ENCODE measurements at places on chromosomes 13 and 19.

DNA sequence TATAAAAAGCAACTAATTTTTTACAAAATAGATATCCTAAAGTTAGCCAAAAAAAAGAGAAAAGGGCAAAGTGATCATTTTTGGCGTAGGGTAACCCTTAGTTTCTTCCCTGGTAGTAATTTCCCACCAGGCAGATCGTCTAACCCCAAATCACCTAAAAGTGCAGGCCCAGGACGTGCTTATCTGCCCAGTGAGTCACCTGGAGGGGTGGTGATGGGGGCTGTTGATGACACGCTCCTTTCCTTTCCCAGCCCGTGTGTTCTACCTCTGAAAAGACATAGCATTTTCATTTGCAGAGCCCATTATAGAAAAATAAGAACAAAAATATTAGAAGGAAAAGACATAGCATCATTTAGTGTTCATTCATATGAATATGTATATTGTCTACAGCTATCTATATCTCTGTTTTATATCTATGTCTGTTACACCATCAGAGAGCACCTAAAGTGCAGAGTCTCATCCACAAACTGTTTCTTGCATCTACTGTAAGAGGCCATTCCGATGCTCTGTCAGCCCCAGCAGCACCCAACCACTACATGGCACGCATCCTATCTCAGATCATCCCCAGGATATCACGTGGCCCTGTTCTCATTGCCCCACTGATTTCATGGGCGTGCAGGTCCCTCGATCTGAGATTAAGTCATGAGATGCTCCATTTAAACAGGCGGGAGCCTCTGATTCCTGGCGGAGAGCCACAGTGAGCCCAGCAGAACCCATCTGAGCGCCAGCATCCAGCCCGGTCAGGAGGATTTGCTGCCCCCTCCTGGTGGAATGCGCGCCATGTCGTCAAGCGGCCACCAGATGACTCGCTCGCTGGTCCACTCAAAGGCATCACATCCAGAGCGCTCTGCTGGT is 8.5 kb upstream of the LILRB3 start:
- DNase-seq: peak; percentile 69

DNA sequence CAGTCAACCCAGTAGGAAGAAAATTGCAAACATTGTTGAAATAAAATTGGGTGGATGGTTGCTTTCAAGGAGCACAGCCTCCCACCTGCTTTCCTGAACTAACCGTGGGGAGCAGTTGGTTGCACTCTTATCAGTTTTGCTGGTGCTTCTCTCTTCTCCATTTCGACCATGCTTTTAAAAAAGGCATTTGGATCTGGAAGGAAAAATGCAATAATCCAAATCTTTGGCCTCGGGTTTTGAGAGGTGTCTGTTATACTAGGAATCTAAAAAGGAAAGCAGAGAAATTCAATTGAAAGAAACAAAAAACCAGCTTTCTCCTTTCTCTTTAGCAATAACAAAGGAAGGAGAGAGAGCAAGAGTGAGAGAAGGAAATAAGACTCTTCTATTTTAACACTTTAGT is 113.6 kb upstream of the ARGLU1 start:
- no peak for DNase-seq

DNA sequence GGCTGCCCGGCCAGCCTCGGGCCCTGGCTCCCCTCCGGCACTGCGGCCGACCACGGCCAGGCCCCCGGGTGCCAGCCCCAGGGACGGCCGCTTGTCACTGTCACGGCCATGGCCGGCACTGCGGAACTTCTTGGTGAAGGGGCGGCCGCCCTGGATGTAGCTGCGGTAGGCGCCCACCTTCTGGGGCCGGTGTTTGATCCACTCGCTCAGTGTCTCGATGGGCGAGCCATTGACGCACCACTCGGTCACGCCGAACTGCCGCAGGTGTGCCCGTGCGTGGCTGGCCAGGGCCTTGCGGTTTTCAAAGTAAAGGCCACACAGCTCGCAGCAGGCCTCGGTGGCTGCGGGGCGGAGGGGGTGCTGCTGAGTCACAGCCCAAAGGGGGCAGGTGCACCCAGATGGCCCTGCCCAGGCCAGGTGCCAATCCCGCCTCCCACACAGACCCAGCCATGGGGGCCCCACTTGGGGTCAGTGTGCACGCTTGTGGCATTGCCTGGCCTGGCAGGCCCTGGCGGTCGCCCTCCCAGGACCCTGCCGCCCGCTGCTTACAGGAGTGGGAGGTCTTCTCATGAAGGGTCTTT is 6.0 kb upstream of the AKAP8L start:
- no peak for DNase-seq

DNA sequence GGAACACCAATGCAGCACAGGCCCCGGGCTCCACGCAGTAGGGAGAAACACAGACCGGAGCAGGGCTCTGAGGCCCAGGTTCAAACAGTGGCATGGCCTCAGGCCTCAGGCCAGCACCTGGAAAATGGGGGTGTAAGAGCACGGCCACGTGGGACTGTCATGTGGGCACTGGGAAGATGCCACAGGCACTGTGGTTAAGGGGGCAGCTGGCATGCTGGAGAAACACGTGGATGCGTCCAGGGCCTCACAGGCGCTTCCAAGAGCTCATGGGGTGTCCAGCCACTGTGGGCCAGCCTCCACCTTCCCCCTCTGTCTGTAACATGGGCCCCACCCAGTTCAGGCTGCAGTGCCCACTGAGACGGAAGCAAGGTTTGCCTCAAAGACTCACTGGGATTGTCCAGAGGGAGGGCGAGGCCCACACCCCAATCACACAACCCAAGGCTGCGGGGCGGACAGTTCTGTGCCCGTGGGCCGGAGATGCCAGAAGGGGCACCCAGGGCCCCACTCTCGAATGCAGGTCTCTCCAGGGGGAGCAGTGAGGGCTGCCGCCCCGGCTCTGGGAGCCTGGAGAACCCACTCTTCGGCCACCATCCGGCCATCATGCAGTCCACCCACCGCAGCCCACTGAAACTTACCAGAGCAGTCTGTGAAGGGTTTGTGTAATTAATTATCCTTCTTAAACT is 6.3 kb upstream of the MBD3 start:
- DNase-seq: no peak

GRCh38 chr19:694481-695351 is 536 bp downstream of the PRSS57 start:
- DNase-seq: no peak

GRCh38 chr13:100941377-100942368 is 267.1 kb upstream of the TMTC4 start:
- no peak for DNase-seq

GRCh38 chr19:9128171-9128570 is 1.4 kb upstream of the OR7G3 start:
- no peak for DNase-seq
